Kidney tubule cell (primary cell): ENCODE measurements at places on chromosomes 5 and 9.
A peak's percentile ranks its signal among the peaks of the same experiment; 100 is the strongest.

DNA sequence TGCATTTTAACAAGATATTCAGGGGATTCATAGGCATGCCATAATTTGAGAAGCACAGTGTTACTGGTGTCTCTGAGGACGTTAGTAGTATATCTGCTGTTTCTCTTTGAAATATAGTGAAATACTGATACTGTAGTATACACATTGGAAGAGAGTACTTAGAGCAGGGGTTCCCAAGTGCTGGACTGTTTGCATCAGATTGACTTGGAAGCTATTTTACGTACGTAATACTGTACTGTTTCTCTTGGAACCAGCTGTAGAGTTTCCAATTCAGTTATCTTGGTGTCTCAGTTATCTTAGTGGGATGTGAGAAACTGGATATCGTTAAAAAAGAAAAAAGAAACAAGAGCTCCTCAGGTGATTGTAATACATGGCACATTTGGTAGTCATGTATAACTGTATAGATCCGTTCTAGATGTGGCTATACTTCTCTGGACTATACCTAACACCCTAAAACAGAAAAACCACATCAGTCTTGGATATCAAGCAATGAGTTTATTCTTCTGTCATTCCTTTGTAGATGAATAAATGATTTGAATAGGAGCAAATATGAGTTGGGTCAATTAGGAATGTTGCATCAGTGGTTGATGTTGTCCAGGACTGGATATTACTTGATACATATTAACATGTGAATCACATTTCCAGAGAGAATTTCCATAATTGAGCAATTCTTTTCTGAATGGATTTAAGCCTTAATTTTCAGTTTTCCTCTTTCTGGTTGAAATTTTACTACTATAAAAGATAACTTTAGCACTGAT is 33.4 kb downstream of the PRRC1 start:
- DNase-seq: no peak

DNA sequence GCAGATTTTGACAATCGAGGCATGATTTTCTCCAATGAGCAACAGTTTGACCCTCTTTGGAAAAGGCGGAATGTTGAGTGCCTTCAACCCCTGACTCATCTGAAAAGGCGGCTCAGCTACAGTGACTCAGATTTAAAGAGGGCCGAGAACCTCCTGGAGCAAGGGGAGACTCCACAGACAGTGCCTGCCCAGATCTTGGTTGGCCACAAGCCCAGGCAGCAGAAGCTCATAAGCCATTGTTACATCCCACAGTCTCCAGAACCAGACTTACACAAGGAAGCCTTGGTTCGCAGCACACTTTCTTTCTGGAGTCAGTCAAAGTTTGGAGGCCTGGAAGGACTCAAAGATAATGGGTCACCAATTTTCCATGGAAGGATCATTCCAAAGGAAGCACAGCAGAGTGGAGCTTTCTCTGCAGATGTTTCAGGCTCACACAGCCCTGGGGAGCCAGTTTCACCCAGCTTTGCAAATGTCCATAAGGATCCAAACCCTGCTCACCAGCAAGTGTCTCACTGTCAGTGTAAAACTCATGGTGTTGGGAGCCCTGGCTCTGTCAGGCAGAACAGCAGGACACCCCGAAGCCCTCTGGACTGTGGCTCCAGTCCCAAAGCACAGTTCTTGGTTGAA is 13.6 kb downstream of the PTPDC1 start:
- peak; percentile 61 for DNase-seq

DNA sequence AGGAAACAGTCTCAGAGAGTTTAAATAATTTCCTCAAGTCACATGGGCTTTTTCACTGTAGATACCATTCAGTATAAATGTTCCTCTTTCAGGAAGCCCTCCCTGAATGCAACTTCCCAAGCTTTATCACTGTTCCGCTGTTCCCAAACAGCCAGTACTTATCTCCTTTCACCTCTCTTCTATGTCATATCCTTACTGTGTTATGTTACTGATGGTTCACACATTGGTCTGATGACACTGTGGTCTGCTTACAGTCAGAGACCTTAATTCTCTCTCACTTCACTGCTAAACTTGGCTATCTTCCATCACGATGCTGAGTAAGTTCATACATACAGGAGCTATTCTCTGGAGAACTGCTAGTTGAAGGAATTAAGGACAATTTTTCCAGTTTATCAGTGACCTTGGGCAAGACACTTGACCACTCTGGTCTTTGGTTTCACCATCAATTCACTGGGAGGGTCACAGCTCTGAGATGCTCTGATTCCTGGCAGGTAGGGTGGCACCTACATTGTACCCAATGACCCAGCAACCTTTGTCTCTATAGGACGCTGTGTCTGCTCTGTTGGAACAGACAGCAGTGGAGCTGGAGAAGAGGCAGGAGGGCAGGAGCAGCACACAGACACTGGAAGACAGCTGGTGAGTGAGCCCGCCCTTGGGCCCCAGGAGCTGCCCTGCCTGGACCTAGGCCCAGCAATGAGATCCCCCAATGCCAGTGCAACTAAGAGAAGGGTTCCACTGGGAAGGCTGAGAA is 42.1 kb upstream of the RARS1 start:
- no peak for DNase-seq

DNA sequence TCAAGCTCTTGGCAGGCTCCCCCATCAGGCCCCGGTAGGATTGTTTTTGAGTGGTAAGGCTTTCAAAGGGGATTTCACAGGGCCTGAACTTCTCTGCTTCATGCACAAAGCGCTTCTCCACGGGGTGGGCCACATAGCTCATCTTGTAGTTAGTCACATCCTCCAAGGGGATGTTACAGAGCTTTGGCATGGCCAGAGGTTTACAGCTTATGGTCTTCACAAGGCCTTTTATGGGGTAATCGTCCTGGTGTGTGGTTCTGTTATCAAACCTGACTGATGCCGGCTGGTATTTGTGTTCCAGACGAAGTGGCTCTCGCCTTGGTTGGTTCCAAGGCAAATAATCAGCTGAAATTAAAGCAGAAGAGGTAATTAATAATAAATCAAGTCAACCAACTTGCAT is 104.3 kb downstream of the SAXO1 start:
- DNase-seq: no peak

DNA sequence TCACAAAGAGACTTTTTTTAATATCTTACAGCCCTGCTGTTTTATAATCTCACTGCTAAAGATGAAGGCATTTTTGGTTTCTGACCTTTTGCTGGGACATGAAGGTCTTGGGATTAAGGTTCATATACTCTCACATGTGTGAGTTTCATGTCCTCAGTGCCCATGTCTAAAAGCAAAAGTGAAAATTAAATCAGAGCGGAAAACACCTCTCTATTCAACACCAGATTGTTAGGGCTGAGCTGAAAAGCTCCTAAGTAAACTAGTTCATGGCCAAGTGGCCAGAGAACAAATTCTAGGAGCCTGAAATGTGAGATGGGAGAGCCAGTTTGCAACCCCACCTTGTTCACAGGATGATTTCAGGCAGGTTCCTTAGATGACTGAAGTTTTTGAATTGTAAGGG is 110.9 kb downstream of the GRIA1 start:
- DNase-seq: no peak

- DNase-seq: peak; percentile 30
These were observed 4.1 kb upstream of the TLE4 start for GRCh38 chr9:79567671-79568098.

GRCh38 chr5:131466171-131466766 is 168.8 kb downstream of the RAPGEF6 start:
- peak; percentile 68 for DNase-seq

GRCh38 chr5:170843870-170844269 is 17.9 kb upstream of the RANBP17 start:
- no peak for DNase-seq

DNA sequence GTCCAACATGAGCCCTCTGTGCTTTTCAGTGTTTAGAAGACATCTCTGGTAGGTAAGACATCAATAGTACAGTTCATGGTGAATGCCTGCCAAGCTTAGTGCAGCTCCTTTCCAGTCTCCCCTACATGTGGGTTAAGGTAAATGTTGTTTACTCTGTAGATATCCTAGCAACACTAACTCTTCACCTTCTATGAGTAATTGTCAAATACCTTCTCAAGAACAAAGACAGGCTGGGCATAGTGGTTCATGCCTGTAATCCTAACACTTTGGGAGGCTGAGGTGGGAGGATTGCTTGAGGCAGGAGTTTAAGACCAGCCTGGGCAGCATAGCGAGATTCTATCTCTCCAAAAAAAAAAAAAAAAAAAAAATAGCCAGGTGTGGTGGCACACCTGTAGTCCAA is 18.7 kb upstream of the RASGRF2 start:
- DNase-seq: peak; percentile 30

GRCh38 chr9:31519826-31520225 is 864.6 kb upstream of the ACO1 start:
- no peak for DNase-seq

DNA sequence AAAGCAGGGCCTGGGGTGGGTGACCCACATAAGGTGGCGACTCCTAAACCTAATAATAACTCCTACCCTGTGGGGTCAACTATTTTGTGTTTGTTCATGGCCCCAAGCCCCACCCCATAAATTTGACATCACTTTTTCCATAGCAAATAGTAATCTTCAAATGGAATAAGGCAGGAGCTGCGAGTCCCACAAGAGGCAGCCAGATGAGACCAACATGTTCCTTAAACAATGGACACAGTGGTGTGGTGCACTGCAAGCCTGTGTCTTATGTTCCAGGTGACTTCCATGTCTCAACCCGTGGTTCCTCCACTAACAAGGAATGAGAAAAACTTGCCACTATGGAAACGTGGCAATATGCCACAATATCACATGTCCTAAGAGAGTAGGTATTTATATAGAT is 20.6 kb downstream of the TMEM174 start:
- DNase-seq: no peak

- DNase-seq: no peak
These were observed 18.0 kb upstream of the DUSP1 start for GRCh38 chr5:172788771-172789686.

DNA sequence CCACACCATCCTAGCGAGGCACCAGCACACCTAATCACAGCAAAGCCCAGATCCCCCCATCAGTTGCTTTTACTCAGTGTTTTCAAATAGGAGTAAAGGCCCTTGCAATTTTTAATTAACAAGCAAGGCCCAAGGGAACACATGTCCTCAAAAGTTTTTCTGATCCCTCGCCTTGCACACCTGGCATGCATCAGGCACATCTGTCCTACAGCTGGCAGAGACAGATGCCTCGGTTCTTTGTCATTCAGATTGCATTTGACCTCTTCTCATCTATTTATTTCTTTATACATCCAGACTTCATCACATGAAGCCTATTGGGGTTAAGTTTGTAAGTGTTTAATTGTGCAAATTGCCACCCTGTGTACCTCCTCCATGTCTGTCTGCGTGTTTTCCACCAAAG is 241.4 kb downstream of the MARCHF11 start:
- DNase-seq: no peak

DNA sequence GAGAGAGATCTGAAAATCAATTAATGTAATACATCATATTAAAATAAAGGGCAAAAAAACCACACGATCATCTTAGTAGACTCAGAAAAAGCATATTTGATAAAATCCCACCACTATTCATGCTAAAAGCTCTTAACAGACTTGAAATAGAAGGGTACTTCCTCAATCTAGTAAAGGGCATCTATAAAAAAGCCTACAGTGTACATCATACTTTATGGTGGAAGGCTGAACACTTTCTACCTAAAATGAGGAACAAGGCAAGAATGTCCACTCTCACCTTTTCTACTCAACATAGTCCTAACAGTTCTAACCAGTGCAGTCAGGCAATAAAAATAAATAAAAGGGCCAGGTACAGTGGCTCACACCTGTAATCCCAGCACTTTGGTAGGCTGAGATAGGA is 38.9 kb downstream of the POLK start:
- no peak for DNase-seq

- DNase-seq: no peak
These were observed 93.1 kb downstream of the MED27 start for GRCh38 chr9:131986576-131986975.

DNA sequence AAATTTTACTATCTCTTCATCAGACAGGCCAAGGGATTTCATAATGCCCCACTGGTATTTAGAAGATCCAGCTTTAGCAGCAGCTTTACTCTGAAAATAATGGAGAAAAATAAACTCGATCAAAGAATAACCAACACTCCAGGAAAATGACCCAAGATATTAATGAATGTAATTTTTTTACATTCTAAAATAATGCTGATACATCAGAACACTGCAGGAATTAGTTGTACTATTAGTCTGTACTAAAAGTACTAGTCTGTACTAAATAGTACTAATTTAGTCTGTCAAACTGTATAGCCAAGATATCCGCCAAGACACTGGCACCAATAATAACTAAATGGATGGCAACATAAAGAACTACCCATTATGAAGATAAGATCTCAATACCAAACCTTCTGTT is 18.1 kb downstream of the LARS1 start:
- no peak for DNase-seq

DNA sequence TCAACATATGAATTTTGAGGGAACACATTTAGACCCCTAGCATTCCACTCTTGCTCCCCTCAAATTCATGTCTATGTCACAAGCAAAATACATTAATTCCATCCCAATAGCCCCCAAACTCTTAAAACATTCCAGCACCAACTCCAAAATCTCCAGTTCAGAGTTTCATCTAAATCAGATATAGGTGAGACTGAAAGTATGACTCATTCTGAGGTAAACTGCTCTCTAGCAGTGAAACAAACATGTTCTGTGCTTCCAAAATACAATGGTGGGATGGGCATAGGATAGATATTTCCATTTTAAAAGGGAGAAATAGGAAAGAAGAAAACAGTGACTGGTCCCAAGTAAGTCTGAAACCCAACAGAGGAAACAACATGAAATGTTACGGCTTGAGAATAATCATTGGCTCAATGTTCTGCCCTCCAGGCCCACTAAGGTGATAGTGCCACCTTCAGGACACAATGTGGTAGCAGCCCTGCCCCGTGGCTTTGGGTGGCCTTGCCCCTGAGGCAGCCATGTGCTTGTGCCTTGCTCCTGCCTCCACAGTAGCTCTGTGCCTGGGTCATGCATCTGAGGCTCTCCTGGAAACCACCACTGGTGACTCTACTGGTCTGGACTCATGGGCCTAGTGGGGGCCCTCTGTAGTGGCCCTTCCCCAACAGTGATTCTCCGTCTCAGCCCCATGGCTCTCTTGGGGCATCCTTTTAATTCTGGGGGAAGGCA is 36.4 kb upstream of the IPPK start:
- DNase-seq: peak; percentile 43

DNA sequence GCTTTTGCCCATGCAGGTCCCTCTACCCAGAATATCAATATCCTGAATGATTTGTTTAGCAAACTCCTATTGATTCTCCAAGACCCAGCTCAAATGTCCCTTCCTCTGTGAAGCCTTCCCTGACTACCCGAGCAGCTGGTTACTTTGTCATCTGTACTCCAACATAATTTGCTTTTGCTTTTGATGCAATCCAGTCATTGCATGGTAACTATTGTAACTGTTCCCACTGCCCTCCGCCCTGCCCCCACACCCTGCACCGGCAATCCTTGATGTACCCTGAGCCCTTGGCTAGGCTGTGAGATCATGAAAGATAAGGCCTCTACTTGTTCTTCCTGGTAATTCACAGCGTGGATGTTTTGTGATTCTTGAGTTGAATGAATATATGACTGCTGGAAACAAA is 119.9 kb upstream of the BOD1 start:
- DNase-seq: no peak

GRCh38 chr5:68200288-68200687 is 15.3 kb upstream of the PIK3R1 start:
- DNase-seq: no peak

- DNase-seq: peak; percentile 42
These were observed 79.3 kb downstream of the PTPN3 start for GRCh38 chr9:109418827-109419226.
